HCT116 (cell line): ENCODE measurements at places on chromosomes 5 and 9. TPM values are rescaled to one million over a fixed set of nuclear protein-coding genes. Genes with fewer than 3 reads are reported as not detected.
A peak's percentile ranks its signal among the peaks of the same experiment; 100 is the strongest.

DNA sequence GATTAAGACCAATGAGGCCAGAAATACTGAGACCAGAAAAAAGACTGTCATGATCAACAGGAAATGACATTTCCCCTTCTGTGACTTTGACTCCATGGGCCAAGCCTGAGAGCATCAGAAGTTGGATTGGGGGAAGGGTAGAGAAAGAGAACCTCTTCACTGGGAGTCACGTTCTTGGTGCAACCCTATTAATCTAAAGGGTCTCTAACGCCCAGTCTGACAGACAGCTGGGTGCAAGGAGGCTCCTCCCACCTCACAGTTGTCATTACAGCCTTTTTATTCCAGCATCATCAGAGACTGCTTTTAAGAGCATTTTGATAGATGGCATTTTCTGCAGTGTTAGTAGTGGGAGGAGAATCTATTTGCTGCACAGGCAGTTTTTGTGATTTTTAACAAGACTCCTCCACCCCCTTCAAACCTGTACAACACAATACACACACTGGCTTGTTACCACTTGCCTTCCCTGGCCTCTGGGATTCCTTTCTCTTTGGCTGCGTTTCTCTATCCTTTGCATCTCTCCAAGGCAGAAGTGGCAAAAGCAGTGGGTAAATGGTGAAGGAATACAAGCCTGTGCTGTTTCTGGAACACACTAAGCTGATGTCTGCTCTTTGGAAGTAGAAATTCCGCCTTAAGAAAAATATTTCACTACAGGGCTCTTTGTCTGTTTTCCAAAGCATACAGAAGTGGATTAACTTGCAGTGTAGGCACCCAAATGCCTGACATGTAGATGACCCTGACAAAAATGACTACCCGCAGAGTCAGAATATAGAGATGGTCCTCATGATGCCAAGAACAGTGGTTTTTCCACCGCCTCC is 310.4 kb upstream of the ZNF608 start:
- H3K4me3 ChIP-seq = no peak overlapping the region
- DNase-seq = no peak
- H3K27me3 ChIP-seq = no peaks in the 10 kb centered on the region
- no peaks in the 10 kb centered on the region for H3K36me3 ChIP-seq
- no peak overlapping the region for H3K27ac ChIP-seq

- H3K27me3 ChIP-seq = peaks cover 16% of the 10 kb centered on the region
- H3K4me1 ChIP-seq = no peaks in the 10 kb centered on the region
- H3K36me3 ChIP-seq = no peaks in the 10 kb centered on the region
- H3K27ac ChIP-seq = no peak overlapping the region
- no peak for DNase-seq
These were observed 295.0 kb downstream of the PDE4D start for GRCh38 chr5:59598547-59598874.

GRCh38 chr9:129979071-129979745 is 63.8 kb downstream of the FNBP1 start:
- H3K27ac ChIP-seq = no peak overlapping the region
- H3K4me3 ChIP-seq = no peak overlapping the region
- no peaks in the 10 kb centered on the region for H3K27me3 ChIP-seq
- no peaks in the 10 kb centered on the region; the same call in 1 of the 2 replicates for H3K36me3 ChIP-seq

GRCh38 chr9:3444016-3444415 is 81.8 kb downstream of the RFX3 start:
- H3K27ac ChIP-seq = no peak overlapping the region
- H3K4me3 ChIP-seq = no peak overlapping the region
- H3K36me3 ChIP-seq = no peaks in the 10 kb centered on the region
- no peak for DNase-seq
- H3K27me3 ChIP-seq = no peaks in the 10 kb centered on the region
- H3K4me1 ChIP-seq = no peaks in the 10 kb centered on the region

DNA sequence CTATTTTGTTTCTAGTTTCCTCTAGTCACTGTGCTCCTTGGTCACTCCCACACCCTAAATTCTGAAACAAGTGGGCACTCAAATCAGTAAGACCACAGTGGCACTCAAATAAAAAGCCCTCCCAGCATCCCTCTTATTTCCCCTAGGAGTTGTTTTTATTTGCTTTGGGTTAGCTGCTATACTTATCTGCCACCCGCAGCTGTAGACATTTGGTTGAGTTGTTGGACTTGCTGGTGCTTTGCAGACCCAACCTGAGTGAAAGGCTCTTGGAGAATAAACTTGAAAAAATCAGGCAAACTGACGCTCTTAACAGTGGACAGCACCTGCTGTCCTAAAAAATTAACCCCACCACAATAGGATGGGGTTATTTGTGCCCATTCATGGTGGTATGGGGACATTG is 203.0 kb downstream of the SPATA31A6 start:
- H3K27me3 ChIP-seq = no peaks in the 10 kb centered on the region
- no peaks in the 10 kb centered on the region for H3K4me1 ChIP-seq
- DNase-seq = no peak
- H3K36me3 ChIP-seq = no peaks in the 10 kb centered on the region

DNA sequence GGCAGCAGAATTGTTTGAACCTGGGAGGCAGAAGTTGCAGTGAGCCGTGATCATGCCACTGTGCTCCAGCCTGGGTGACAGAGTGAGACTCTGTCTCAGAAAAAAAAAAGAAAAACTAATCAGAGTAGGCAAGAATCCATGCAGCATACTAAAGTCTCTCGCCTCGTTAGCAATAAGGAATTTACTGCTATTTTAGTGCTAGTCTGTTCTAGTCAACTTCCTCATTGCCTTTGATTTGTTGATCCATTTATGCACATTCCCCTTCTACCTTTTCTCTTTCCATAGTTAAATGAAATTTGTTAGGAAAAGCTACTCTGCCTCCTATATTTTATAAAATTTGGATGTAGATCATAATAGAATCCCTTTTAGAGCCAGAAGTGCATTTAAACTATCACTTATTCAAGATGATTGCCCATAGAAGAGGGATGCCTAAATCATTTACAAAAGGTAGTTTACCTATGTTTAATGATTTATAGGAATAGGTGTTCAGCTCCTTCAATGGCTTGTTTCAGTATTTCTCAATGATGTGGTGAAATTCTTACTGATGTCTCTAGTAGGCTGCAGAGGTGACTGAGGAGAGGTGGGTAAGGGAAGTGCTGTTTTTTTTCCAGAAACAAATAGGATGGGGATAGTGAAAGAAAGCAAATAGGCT is 1.9 kb downstream of the LRRC19 start:
- H3K27me3 ChIP-seq = no peaks in the 10 kb centered on the region
- no peaks in the 10 kb centered on the region for H3K4me1 ChIP-seq
- no peak for DNase-seq
- H3K4me3 ChIP-seq = no peak overlapping the region
- no peaks in the 10 kb centered on the region for H3K36me3 ChIP-seq

DNA sequence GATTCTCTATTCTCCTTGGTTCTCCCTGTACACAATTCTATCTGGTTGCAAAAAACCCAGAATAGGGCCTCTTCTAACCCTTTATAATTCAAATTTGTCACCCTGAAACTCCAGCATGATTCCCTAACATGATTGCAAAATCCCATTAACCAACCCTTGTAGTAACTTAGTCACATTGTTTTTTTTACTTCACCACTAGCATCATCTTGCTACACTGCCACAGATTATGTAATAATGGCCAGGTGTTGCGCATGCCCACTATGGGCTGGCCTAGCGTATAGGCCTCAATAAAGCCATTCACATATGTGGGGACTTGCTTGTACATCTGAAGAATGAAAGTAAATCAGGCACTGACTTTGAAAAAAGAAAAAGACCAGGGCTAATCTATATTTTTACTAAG is 25.7 kb downstream of the FAM170A start:
- no peaks in the 10 kb centered on the region for H3K4me1 ChIP-seq
- H3K27ac ChIP-seq = no peak overlapping the region
- no peaks in the 10 kb centered on the region for H3K36me3 ChIP-seq

Gene TCF7
- total RNA-seq = 17.8 TPM

Gene SCGB3A2
- not detected for total RNA-seq

GRCh38 chr5:29972597-29972996 is 1220.9 kb upstream of the CDH6 start:
- no peaks in the 10 kb centered on the region for H3K36me3 ChIP-seq
- no peaks in the 10 kb centered on the region for H3K4me1 ChIP-seq
- no peak for DNase-seq
- H3K4me3 ChIP-seq = no peak overlapping the region
- no peak overlapping the region for H3K27ac ChIP-seq

DNA sequence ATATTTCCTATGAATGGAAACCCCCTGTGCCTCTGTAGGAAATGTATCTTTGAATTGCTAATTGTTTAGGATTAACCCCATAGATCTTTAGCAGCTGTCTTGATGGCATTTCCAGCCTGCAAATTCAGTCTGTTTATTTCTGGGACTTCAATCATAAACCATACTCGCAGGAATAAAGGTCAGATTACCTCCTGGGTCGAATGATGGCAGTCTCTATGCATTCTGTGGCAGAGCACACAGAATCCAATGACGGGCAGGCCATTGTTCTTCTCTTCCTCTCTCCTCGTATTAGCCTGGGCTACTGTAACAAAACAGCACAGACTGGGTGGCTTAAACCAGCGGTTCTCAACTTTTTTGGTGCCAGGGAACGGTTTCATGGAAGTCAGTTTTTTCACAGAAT is 199.9 kb downstream of the PCSK5 start:
- no peaks in the 10 kb centered on the region for H3K27me3 ChIP-seq
- H3K4me1 ChIP-seq = no peaks in the 10 kb centered on the region
- no peak for DNase-seq

Gene FOXD4
- total RNA-seq = 2.8 TPM

Gene IFNK
- total RNA-seq = not detected

DNA sequence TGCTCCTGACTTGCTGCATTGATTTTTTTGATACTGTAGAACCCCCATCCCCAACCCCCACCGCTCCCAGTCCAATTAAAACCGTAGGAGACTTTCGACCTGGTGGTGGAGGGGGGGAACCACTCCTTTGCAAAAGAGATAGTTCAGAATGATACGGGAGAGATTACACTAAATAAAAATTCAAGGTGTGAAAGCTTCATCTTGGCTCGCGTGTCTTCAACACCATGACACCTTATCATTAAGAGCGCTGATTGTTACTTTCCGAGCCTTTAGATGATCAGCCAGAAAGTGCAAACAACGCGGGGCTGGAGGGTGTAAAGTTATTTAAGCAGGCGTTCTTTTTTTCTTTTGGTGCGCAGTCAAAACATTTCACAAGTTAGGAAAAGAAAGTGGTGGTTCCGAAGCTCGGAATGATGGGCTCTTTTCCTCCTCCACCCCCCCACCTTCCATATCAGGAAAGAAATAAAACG is 1.3 kb upstream of the ZNF462 start:
- DNase-seq = no peak
- no peaks in the 10 kb centered on the region for H3K36me3 ChIP-seq
- H3K4me1 ChIP-seq = peaks cover 16% of the 10 kb centered on the region
- no peaks in the 10 kb centered on the region for H3K27me3 ChIP-seq
- no peak overlapping the region for H3K27ac ChIP-seq

GRCh38 chr9:107487521-107488374 is 1.8 kb downstream of the KLF4 start:
- peaks cover 29% of the 10 kb centered on the region for H3K36me3 ChIP-seq
- H3K27me3 ChIP-seq = no peaks in the 10 kb centered on the region
- peaks cover 42% of the 10 kb centered on the region for H3K4me1 ChIP-seq
- H3K4me3 ChIP-seq = peak overlapping the region; percentile 92
- H3K27ac ChIP-seq = peak overlapping the region; percentile 74

DNA sequence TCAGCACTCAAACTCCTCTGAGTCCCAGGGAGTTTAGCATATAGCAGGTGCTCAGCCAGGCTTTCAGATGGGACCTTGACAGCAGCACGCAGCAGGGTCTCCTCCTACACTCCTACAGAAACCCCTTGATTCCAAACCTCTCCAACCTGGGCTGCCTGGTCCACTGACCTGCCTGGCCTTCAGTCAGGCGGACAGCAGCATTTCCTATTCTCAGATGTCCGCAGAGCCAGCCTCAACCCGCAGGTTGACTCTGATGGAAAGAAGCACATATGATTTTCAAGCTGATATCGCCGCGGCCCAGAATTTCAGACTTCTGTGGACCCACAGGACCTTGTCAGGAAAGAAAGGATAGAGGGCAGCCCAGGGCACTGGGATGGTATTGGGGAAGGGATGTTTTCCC is 5.3 kb upstream of the SLC25A48 start:
- H3K4me1 ChIP-seq = peaks cover 6% of the 10 kb centered on the region; the same call in 1 of the 2 replicates
- no peak for DNase-seq
- no peak overlapping the region for H3K27ac ChIP-seq

Gene C5orf52
- not detected for total RNA-seq

DNA sequence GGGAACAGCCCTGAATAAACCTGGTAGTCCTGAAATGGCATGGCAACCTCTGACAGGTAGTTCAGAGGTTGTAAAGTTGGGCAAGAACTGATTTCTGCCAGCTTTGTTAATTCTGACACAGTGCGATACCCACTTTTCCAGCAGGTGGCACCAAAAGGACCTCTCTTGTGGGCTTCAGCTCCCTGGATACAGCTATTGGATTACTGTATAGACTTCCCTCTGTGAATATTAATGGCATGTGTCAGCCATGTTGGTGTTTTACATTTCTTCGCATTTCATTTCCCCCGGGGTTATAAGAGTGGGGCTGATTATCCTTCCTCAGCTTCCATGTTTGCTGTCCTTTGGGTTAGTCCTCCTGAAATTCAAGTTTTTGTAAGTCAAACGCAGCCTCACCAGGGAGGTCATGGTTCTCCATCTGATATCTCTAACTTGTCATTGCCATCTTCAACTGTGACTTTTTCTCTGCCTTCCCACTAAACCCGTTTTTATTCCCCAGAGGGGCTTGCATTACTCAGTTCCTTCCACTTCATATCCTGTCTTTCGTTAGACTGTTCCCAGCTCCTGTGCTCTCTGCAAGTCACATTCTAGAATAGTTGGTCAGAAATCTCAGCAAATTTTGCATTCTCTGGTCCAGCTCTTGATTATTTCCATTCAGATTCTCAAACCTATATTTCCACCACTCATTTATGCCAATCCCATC is 135.6 kb downstream of the LIFR start:
- no peak overlapping the region for H3K27ac ChIP-seq
- peaks cover 9% of the 10 kb centered on the region; the same call in 1 of the 2 replicates for H3K4me1 ChIP-seq
- no peaks in the 10 kb centered on the region for H3K36me3 ChIP-seq
- no peak overlapping the region for H3K4me3 ChIP-seq
- 0 out of 2 replicates have a peak, but pooled peaks cover 5% of the 10 kb centered on the region for H3K27me3 ChIP-seq

Gene PRDM9
- total RNA-seq = not detected

Gene OR1Q1
- total RNA-seq = not detected

DNA sequence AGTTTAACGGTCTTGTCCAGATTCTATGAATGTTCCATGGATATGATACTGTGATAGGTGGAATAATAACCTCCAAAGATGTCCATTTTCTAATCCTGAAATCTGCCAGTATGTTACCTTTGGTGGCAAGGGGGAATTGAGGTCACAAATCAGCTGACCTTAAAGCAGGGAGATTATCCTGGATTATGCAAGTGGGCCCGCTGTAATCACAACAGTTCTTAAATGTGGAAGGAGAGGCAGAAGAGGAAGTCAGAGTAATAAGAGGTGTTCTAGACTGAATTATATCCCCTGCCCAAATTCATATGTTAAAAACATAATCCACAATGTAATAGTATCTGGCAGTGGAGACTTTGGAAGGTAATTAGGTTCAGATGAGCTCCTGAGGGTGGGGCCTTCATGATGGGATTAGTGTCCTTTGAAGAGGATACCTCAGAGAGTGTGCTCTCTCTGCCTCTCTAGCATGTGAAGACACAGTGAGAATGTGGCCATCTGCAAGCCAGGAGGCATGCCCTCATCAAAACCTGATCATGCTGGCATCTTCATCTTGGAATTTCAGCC is 47.6 kb upstream of the ZFAND5 start:
- no peak overlapping the region for H3K27ac ChIP-seq
- H3K36me3 ChIP-seq = no peaks in the 10 kb centered on the region

- no peak overlapping the region for H3K27ac ChIP-seq
- H3K4me1 ChIP-seq = no peaks in the 10 kb centered on the region
- no peak for DNase-seq
These were observed 486.3 kb upstream of the ZNF462 start for GRCh38 chr9:106376689-106377088.
